GM12878 (cell line): ENCODE measurements at places on chromosomes 1 and 21. TPM values are rescaled to one million over a fixed set of nuclear protein-coding genes. Genes with fewer than 3 reads are reported as not detected.

DNA sequence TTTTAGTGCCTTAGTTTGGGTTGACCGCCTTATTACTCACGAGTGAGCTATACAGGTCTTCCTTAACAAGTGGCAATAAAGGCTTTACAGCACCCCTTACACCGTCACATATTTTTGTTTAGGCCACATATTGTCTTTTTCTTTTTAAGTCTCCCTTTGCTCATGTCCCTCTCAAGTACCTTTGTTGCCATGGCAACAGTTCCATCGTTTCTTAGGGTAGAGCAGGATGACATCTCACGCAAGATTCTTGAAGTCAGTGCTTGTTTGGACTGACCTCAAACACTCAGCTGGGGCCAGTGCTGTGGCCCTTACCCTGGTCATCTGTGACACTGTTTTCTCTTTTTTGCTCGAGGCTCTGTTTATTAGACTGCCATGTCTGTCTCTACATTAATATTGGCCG is 69.8 kb downstream of the PBX1 start:
- no peak for DNase-seq

DNA sequence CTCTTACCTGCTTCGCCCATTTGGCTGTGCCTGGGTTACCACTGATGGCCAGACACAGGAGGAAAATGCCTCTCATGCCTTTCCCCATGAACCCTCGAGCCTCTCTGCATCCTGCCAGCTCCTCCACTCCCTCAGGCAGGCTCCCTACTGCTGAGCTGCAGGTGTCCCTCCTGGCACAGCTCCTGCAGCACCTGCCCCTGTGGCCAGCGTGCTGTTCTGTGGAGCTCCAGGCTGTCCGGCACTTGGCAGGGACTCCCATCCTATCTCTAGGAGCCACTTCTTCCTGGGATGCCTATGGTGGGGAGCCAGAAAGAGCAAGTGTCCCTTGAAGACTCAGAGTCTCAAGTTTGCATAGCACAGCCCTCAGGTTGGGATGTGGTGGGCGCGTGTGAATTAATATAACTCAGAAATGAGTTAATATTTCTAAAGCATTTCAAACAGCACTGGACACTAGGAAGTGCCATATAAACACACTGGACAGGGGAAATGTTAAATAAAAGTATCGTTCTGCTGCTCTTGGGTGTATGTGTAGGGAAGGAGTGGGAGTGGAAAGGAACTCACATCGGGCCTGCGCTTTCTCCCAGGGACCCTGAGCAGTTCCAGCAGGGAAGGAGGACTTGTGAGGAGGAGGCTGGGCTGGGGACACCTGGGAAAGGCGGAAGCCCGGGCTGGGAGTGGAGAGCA is 2.7 kb downstream of the LRRC71 start:
- no peak for DNase-seq

DNA sequence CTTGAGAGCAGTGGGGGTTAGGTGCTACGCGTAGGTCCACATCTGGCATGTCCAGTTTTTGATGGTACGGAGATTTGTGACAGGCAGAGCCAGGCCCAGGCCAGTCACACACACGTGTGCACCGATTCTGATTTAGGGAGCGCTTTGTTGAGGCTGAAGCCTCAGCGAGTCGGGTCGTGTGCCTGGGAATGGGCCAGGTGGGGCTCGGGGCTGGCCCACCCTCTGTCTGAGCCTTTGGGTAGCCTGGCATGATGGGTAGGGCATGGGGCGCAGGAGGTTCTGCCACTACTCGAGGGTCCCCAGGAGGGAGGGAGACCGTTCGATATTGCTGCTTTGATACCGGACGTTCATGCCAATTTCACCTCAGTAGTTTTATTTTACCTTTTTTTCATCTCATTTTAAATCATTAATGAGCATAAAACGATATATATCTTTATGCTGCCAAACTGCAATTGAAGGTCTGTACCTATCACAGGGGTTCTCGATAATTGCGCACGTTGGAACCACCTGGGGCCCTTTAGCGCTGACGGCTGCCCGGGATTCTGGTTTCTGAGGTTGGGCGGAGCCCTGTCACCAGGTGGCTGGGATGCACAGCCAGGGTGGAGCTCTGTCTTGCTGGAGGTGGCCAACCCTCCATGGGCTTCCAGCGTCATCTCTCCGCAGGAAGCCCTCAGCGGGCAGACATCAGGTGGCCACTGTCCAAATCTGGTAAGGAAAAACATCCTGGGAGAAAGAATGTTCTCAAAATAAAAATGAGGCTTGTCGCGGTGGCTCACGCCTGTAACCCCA is 71.9 kb downstream of the SCCPDH start:
- no peak for DNase-seq

- no peak for DNase-seq
Measured at GRCh38 chr1:107933736-107934135, 31.2 kb downstream of the VAV3 start.

ENAH gene
- 0.11 and 0.12 TPM in 2 replicates for polyA plus RNA-seq

MASP2 gene
- 0.35 TPM in 1 of 2 replicates, not detected in the other for polyA plus RNA-seq
